ENCODE measurements at places on chromosomes 7 and 10. TPM values are rescaled to one million over a fixed set of nuclear protein-coding genes. Genes with fewer than 3 reads are reported as not detected.

GRCh38 chr10:49158404-49158803, 24.6 kb upstream of the FAM170B start:
- DNase-seq = no peak

LRRD1 gene
- total RNA-seq = not detected

DNA sequence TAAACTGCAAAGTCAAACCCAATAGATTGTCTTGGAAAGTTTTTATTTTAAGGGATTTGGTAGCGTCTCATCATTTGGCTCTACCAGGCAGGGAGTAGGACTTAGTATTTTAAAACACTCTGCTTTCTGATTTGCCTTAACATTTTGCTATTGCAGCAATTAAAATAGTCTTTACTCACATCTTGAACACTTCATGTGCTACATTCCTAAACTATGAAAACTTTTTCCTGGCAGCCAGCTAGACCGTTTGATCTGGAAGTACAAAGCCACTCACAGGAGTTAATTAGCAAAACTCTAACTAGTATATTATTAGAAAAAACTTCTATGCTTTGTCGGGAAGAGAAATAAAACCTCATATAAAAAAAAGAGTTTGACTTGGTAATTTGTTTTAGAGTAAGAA, 111.4 kb downstream of the TFPI2 start:
- no peak for DNase-seq

- DNase-seq = no peak
Measured at GRCh38 chr7:46616636-46617035, 695.6 kb upstream of the IGFBP3 start.

GRCh38 chr7:155769701-155770100, 42.6 kb downstream of the SHH start:
- DNase-seq = no peak

Data from activated CD4-positive, alpha-beta memory T cell treated with anti-CD3 and anti-CD28 coated beads for 36 hours (primary cell).